SK-N-DZ (cell line): ENCODE measurements at places on chromosomes 4 and X.
A peak's percentile ranks its signal among the peaks of the same experiment; 100 is the strongest.

DNA sequence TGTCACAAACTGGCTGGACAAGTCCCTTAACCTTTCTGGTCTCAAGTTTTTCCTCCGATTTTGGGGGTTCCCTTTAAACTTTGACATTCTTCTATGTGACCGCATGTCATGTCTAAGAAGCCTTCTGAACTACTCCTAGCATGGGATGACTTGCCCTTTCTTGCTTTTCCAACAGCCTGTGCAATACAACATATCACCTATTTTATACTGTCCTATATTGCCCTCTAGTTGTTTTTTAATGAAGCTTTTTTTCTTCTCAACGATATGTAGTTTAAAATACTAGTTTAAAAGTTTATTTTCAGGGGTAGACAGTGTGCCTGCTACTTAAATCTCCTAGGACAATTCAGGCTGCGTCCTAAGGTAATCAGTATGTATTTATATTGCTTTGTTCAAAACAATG lies 1.0 kb upstream of the IGBP1 start:
- DNase-seq: no peak

DNA sequence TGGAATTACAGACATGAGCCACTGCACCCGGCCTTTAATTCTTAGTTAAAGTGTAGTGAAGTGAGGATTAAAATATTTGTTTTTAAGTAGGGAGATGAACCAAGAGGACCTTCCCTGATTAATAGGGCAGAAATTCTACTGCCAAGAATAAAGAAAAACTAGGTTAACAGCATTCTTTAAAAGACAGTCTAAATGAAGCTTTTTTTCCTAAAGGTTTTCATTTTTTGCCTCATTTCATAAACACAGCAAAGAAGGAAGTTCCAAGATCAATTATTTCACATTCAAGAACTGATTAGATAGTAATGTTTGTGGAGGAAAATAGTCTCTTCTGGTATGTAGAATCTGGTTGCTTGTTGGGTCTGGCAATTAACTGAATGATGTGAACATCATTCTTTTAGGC lies 112.1 kb upstream of the ARSJ start:
- no peak for DNase-seq

DNA sequence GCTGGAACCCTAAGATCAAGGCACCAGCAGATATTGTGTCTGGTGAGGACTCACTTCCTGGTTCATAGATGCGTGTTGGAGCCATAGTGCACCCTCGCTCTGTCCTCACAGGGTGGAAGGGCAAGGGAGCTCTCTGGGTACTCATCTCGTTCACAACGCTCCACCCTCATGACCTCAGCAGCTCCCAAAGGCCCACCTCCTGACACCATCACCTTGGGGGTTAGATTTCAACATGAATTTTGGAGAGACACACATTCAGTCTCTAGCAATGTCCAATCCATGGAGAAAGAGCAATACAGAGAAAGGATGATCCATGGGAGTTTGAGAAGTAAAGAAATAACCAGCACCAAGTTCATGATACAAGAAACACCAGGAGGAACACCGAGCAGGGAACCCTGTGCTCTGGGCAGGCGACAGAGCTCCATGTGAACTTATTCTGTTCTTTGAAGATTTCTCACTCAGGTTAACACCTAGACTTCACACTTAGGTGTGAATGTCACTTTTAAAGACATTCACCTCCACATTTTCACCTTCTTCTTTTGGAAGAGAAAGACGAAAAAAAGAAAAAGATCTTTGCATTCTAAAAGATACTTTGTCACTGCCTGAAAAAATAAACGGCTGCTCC lies 171.8 kb upstream of the FAM9B start:
- no peak for DNase-seq

- DNase-seq: peak; percentile 26
Measured at GRCh38 chr4:141124224-141124623, 9.0 kb downstream of the RNF150 start.

GRCh38 chrX:118718737-118719136 lies 8.7 kb upstream of the IL13RA1 start:
- no peak for DNase-seq

GRCh38 chr4:74942251-74942917 lies 9.5 kb downstream of the PARM1 start:
- DNase-seq: no peak

GRCh38 chr4:175891851-175892250 lies 79.8 kb upstream of the GPM6A start:
- DNase-seq: no peak

DNA sequence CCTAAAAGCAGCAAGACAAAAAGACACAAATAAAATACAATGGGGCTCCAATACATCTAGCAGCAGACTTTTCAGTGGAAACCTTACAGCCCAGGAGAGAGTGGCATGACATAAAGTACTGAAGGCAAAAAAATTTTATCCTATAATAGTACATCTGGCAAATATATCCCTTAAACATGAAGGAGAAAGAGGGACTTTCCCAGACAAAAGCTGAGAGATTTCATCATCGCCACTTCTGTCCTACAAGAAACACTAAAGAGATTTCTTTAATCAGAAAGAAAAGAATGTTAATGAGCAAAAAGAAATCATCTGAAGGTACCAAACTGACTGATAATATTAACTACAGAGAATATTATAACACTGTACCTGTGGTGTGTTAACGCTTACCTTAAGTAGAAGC lies 86.4 kb downstream of the ANKRD17 start:
- DNase-seq: no peak

DNA sequence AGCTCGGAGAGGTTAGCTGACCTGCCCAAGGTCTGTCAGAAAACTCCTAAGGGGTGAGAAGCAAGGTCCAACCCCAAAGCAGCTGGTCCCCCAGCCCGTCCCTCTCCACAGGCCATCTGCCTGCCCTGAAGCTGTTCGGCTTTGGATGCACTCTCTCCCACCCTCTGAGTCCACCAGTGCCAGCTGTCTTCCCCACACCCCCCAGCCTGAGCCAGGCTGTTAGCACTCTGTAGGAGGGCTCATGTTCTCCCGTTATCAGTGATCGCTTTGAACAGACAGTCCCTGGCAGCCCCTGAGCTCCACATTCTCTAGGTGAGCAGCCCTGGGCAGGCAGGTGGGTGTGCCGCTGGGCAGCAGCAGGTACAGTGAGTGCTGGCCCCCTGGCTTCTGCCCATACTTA lies 16.0 kb downstream of the ZNF185 start:
- no peak for DNase-seq

DNA sequence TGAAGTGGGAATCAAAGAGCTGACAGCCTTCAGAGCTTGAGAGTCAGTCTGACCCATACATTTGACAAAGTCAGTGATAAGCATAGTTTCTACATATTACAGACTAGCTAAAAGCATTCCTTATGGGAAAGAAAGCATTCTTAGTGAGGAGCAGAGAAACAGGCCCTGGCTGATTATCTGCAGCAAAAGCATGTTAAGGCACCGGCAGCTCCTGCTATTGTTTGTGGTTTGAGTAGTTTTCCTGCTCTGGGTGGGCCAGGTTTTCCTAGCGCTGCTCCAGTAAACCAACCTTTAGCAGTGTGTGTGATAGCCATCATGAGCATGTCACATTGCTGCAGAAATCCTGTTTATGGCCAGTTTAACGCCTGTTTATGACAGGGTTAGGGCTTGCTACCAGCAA lies 51.6 kb upstream of the WDR1 start:
- no peak for DNase-seq

DNA sequence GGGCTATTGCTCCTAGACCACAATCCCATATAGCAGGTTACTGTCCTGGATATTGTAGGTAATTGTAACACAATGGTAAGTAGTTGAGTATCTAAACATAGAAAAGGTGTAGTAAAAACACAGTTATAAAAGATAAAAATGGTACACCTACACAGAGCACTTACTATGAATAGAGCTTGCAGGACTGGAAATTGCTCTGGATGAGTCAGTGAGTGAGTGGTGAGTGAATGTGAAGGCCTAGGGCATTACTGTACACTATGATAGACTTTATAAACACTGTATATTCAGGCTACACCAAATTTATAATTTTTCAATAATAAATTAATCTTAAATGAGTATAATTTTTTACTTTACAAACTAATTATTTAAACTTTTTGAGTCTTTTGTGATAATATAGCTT lies 425.7 kb downstream of the PABPC4L start:
- DNase-seq: no peak

GRCh38 chrX:4925911-4926310 lies 1212.5 kb upstream of the PRKX start:
- no peak for DNase-seq

GRCh38 chrX:39894683-39895082 lies 203.1 kb downstream of the BCOR start:
- no peak for DNase-seq

DNA sequence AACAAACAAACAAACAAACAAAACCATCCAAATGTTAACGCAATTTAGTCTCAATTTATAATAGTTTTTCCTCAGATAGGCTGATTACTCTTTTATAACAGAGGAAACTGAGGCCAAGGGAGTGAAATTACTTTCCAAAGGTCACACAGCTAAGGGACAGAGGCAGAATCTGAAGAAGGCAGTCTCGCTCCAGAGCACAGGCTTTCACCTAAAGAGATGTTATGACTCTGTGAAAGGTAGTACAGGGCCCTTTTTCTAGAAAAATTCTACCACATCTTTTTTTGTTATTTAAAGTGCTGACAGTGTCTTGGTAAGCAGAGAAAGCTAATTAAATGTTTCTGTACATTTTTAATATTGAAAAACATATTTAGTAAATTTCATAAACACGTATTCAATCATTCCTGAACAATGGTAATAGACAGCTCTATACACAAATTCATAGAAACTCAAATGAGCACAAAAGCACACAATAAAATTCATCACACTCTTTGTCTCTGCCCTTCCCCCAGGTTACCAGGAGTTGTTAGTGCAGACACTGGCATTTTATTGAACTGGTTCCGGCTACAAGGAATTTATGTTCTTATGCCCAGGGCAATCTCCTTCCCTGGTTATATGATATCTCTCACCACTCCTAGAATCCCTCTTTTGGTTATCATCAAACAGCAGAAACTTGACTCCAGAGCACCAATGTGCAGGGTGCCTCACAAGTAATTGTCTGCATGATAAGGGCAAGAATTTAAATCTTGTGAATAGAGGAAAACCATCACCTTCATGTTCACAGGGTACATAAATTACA lies 7.7 kb upstream of the APBB2 start:
- DNase-seq: no peak

DNA sequence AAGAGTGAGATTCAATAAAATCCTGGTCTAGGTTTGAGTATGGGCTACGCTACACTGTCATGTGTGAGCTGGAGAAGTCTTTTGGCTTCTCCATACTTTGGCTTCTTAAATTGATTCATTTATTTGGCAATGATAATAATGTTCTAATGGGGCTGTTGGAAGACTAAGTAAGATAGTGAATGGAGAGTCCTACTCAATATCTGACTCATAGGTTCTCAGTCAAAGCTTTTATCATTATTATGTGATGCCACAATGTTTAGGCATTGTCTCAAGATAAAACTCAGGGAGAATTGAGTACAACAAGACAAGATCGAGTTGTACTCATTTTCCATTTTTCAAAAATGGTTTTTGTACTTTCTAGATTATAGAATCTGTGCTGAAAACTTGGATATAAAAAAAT lies 92.5 kb upstream of the VEGFC start:
- DNase-seq: no peak

DNA sequence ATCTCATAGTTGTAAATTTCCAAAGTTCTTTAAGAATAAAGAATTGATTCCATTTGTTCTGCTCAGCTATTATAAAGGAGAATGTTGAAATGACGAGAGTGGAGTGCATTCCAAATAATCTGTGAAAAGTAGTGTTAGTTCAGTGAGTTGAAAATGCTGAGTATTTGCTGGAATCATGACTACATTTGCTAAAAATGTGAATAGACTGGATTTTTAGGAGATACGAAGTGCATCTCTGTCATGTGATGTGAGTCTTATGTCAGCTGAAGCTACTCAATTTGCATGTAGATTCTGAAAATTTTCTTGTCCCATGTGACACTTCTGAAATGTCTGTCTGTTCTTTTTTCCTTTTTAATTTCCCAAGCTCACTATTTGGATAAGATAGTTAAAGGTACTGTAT lies 206.0 kb downstream of the DCTD start:
- DNase-seq: no peak

DNA sequence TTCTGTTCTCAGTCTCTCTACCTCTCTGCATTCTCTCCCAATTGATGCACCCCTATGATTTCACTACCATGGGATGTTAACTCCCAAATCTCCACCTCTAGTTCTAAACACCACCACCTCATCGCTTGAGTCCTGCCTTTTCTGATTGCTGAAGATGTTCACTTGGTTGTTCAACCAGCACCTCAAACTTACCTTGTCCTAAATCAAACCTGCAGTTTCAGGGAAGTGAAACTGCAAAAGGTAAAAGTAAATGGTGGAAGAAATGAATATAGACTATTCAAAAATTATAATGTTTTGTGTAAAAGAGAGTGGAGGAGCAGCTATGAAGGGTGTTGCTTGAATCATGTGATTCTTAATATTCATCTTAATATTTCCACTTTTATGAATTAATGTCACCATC lies 91.0 kb downstream of the PDE5A start:
- DNase-seq: no peak

DNA sequence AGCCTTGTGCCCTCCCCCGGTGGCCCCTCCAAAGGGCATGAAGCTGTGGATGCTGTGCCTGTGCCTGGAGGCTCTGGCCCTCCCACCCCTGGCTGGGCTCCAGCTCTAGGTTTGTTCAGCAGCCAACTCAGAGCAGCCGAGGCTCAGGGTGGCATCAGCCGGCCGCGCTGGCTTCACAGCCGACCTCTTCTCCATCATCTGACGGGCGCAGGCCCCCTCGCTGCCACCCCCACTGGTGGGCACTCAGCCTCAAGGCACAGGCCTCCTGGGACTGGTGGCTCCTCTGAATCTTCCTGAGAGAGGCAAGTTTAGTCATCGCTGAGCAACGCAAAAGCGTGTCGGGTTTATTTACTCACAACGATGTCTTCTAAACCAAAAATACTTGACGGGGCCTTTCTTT lies 46.0 kb downstream of the PCGF3 start:
- no peak for DNase-seq

DNA sequence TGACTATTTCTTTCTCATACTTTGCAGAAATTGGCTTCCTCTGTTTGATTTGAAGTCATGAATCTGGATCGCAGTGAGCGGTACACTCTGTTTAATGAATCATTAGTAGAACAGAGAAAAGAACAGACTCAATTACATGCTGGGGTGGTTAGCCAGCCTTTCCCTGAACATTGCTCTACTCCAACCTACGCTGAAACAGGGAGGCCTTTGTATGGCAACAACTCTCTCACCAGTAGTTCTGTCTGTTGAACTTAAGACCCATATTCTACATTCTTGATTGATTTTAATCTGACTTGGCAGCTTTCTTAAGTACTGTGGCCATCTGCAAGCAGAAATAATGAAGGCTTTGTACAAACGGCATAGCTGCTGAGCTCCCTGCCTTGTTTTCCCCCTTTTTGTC lies 19.0 kb upstream of the AP1S2 start:
- no peak for DNase-seq
